ENCODE measurements at places on chromosomes 2 and 18.
A peak's percentile ranks its signal among the peaks of the same experiment; 100 is the strongest.

GRCh38 chr2:186688813-186689212 lies 5.0 kb upstream of the FAM171B start:
- no peaks in the 10 kb centered on the region for H3K27me3 ChIP-seq
- H3K27ac ChIP-seq: no peak overlapping the region
- no peak for DNase-seq
- H3K4me3 ChIP-seq: no peak overlapping the region
- H3K36me3 ChIP-seq: no peaks in the 10 kb centered on the region

GRCh38 chr18:7436166-7436565 lies 130.9 kb upstream of the PTPRM start:
- no peaks in the 10 kb centered on the region for H3K4me1 ChIP-seq
- H3K27ac ChIP-seq: no peak overlapping the region
- H3K27me3 ChIP-seq: no peaks in the 10 kb centered on the region
- no peak for DNase-seq

DNA sequence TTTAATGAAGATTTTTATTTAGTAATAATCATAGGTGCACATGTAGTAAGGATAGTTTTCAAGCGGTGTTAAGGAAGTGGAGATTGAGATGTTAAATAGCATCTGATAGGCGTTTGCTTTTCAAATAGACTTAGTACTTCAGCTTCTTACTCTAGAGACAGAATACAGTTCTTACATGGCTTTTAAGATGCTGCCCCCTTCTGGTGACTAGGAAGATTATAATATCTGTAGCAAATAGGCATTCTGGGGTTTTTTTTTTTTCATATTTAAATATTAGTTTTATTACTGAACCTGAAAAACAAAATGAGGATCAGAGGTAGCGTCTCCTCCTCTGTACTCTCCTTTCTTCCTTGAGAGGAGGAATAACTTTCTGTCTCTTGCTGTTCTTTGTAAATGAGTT lies 100.2 kb downstream of the AGAP1 start:
- no peak overlapping the region for H3K4me3 ChIP-seq
- no peaks in the 10 kb centered on the region for H3K27me3 ChIP-seq
- H3K27ac ChIP-seq: no peak overlapping the region
- DNase-seq: no peak
- H3K36me3 ChIP-seq: no peaks in the 10 kb centered on the region

- no peaks in the 10 kb centered on the region for H3K27me3 ChIP-seq
- no peak overlapping the region for H3K27ac ChIP-seq
- H3K36me3 ChIP-seq: no peaks in the 10 kb centered on the region
- DNase-seq: no peak
Measured at GRCh38 chr18:57715671-57716070, 87.4 kb downstream of the ATP8B1 start.

GRCh38 chr2:115921541-115921940 lies 1479.1 kb downstream of the DPP10 start:
- no peak for DNase-seq
- no peaks in the 10 kb centered on the region for H3K4me1 ChIP-seq
- H3K4me3 ChIP-seq: no peak overlapping the region
- H3K27me3 ChIP-seq: no peaks in the 10 kb centered on the region
- no peak overlapping the region for H3K27ac ChIP-seq

GRCh38 chr18:63578357-63578958 lies 8.7 kb upstream of the SERPINB13 start:
- no peaks in the 10 kb centered on the region for H3K27me3 ChIP-seq
- no peaks in the 10 kb centered on the region for H3K4me1 ChIP-seq
- H3K4me3 ChIP-seq: no peak overlapping the region
- H3K27ac ChIP-seq: no peak overlapping the region

GRCh38 chr18:26575865-26576217 lies 27.5 kb upstream of the KCTD1 start:
- no peak for DNase-seq
- no peaks in the 10 kb centered on the region for H3K27me3 ChIP-seq
- H3K4me3 ChIP-seq: peak overlapping the region; percentile 51
- H3K36me3 ChIP-seq: no peaks in the 10 kb centered on the region
- H3K4me1 ChIP-seq: peaks cover 12% of the 10 kb centered on the region

- H3K36me3 ChIP-seq: no peaks in the 10 kb centered on the region
- H3K4me1 ChIP-seq: peaks cover 42% of the 10 kb centered on the region
- H3K27ac ChIP-seq: no peak overlapping the region
- H3K4me3 ChIP-seq: no peak overlapping the region
- no peaks in the 10 kb centered on the region for H3K27me3 ChIP-seq
Measured at GRCh38 chr2:177396703-177397460, 4.3 kb downstream of the AGPS start.

GRCh38 chr2:219704878-219705277 lies 77.4 kb downstream of the SLC4A3 start:
- no peak for DNase-seq
- H3K27ac ChIP-seq: no peak overlapping the region
- H3K4me1 ChIP-seq: peaks cover 11% of the 10 kb centered on the region
- no peaks in the 10 kb centered on the region for H3K36me3 ChIP-seq
- no peaks in the 10 kb centered on the region for H3K27me3 ChIP-seq

DNA sequence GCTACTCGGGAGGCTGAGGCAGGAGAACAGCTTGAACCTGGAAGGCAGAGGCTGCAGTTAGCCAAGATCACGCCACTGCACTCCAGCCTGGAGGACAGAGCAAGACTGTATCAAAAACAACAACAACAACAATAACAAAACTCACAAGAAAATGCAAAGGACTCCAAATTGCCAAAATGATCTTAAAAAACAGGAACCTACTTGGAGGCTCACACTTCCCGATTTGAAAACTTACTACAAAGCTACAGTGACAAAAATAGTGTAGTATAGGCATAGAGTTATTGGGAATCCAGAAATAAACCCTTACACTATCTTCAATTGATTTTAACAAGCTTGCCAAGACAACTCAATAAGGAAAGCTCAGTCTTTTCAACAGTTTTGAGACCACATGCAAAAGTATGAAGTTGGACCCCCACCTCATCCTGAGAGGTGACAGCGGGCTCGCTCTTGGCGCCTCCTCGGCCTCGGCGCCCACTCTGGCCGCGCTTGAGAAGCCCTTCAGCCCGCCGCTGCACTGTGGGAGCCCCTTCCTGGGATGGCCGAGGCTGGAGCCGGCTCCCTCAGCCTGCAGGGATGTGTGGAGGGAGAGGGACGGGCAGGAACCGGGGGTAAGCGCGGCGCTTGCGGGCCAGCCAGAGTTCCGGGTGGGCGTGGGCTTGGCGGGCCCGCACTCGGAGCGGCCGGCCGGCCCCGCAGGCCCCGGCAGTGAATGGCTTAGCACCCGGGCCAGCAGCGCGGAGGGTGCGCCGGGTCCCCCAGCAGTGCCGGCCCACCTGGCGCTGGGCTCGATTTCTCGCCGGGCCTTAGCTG lies 18.3 kb upstream of the ACVR2A start:
- no peaks in the 10 kb centered on the region for H3K36me3 ChIP-seq
- H3K4me3 ChIP-seq: no peak overlapping the region
- no peak for DNase-seq
- no peak overlapping the region for H3K27ac ChIP-seq
- H3K4me1 ChIP-seq: no peaks in the 10 kb centered on the region

DNA sequence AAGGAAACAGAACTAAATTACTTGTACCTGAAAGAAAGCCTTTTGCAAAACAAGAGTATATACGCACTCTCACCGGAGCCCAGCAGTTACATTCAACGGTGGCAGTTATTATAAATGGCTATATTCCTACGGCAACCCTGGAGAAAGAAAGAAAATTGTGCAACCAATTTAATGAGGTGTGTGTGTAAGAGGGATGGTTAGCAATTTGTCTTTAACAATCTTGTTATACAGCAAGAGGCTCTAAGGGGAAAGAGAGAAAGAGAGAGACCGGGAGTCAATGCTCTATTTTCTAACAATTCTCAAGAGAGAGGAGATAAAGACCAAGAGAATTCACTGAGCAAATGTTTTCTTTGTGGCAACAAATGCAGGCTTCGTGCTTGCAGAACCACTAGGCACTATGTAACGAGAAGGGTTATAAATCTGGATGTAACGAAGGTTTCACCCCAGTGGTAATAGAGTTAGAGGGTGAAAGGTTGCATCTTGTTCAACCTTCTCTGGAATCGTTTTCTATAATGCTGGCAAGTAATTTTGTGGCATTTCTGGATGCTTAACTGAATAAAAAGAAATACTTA lies 359.1 kb upstream of the SPRED2 start:
- H3K36me3 ChIP-seq: no peaks in the 10 kb centered on the region
- peaks cover 4% of the 10 kb centered on the region for H3K4me1 ChIP-seq
- H3K27ac ChIP-seq: no peak overlapping the region

- no peaks in the 10 kb centered on the region for H3K27me3 ChIP-seq
- no peaks in the 10 kb centered on the region for H3K36me3 ChIP-seq
- no peaks in the 10 kb centered on the region for H3K4me1 ChIP-seq
Measured at GRCh38 chr2:171402906-171403580, 30.7 kb downstream of the METTL8 start.
